ENCODE measurements at places on chromosomes 7 and 10. TPM values are rescaled to one million over a fixed set of nuclear protein-coding genes. Genes with fewer than 3 reads are reported as not detected.
A peak's percentile ranks its signal among the peaks of the same experiment; 100 is the strongest.

Gene TMEM196
- total RNA-seq, result not detected

Gene GRB10
- 32.1 TPM for total RNA-seq

Gene PTPN12
- 78.3 TPM for total RNA-seq

Gene TMEM229A
- total RNA-seq, result 10.6 TPM

Gene RBM28
- 23.7 TPM for total RNA-seq

Gene MYH16
- total RNA-seq, result not detected

Gene PALD1
- 15.7 TPM for total RNA-seq

Gene TRPV5
- total RNA-seq, result 0.83 TPM

Gene PON1
- total RNA-seq, result not detected

Gene SLC29A3
- 2.8 TPM for total RNA-seq

Gene MYO1G
- total RNA-seq, result 4.0 TPM

Gene KLF14
- not detected for total RNA-seq

DNA sequence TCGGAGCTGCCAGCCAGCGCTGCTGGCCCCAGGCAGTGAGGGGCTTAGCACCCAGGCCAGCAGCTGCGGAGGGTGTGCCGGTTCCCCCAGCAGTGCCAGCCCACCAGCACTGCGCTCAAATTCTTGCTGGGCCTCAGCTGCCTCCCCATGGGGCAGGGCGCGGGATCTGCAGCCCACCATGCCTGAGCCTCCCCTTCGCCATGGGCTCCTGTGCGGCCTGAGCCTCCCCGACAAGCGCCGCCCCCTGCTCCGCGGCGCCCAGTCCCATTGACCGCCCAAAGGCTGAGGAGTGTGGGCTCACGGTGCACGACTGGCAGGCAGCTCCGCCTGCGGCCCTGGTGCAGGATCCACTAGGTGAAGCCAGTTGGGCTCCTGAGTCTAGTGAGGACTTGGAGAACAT lies 525.0 kb downstream of the PTPRN2 start:
- no peak for DNase-seq

- no peak for DNase-seq
These were observed 18.4 kb downstream of the TRIM24 start for GRCh38 chr7:138478499-138478908.

DNA sequence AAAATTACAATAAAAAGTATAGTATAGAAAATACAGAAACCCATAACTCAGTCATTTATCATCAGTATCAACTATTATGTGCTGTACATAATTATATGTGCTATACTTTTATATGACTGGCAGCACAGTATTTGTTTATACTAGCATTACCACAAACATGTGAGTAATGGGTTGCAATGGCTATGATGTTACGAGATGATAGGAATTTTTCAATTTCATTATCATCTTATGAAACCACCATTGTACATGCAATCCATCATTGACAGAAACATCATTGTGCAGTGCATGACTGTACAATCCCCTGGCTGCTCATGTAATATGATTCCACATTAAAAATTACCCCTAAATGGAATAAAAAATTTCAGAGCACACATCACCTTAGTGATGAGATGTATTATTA lies 55.7 kb upstream of the TMEM229A start:
- DNase-seq, result no peak

- DNase-seq, result no peak
These were observed 7.0 kb upstream of the ACHE start for GRCh38 chr7:100902638-100903037.

DNA sequence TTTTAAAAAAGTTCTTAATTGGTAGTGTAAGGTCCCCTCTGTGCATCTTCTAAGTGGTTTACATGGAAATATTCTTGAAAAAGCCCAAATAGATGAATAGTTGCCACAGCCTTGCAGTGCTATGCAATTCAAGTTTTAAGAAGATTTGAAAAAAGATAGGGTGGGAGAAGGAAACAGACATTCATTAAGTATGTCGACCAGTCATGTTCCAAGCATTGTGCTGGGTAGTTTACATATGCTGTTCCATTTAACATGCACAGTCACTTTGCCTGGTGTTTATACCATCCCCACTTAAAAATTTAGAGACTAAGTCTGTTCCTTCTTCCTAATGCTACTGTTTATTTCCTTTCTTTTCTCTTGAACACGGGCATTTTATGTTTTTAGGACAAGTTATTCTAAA lies 28.1 kb upstream of the NAMPT start:
- DNase-seq, result no peak

DNA sequence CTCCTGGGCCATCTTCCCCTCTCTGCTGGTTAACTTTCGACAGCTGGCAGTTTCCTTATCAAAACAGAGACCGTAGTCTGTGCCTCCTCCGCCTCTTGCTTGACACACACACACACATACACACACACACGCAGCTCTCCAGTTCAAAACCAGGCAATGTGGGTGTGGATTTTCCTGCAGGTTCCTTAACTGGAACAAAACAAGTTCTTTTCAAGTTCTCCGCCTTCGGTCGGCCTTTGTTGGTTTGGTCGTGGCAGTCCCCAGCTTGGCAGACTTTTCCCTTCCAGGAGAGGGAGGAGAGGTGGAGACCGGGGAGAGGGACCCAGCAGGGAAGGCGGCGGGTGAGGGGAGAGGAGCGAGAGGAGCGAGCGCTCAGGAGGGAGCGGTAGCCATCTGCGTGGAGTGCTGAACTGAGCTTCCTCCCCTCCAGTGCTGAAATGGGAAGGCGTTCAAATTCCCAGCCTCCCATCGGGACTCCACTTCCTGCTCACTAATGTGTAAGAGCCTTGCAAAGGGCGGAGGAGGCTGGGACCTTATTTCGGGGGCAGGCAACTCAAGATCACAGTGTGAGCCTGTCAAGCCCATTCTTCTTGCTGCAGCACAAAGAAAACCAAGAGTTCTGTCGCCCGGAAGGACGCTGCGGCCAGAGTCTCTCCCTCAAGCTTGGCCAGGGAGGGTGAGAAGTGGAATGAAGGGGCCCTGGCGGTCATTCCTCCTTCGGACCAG lies 120.6 kb downstream of the PRPF18 start:
- DNase-seq, result no peak

- DNase-seq, result no peak
These were observed 10.6 kb downstream of the ZCCHC24 start for GRCh38 chr10:79434821-79435251.

- DNase-seq, result no peak
These were observed 621.6 kb downstream of the SORCS3 start for GRCh38 chr10:105262666-105263065.

DNA sequence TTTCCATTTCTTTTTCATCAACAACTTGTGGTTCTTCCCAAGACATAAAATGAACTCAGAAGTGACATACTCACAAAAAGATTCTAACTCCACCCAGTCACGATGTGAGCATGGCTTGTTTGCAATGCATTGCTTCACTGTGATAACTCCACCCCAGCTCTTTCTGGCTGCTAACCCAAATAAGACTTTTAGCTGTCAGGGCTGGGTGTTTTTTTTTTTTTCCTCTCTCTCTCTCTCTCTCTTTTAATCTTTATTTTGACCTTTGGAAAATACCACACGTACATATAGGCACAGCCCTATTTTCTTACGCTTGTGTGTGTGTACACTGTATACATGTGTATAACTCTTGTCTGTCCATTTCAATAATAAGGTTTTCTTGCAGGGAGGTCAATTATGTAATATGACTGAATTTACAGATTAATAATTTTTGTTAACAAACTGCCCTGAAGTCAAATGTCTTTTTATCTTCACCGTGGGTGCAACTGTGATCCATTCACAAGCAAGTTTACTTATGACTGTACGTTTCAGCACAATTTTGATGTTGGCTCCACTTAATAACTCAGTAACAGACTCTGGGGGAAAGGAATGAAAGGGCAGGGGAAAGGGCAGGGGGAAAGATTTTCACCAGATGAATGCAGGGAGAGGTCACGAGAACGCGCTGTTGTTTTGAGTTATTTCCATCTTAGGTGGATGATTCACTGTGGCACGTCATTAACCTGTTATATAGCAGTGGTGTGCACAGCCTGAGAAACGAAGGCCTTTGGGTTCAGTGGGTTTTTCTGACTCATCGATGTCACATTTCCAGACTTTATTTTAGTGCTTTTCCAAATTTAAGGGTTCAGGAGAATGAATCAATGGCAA lies 49.1 kb downstream of the APBB1IP start:
- peak; percentile 41 for DNase-seq

DNA sequence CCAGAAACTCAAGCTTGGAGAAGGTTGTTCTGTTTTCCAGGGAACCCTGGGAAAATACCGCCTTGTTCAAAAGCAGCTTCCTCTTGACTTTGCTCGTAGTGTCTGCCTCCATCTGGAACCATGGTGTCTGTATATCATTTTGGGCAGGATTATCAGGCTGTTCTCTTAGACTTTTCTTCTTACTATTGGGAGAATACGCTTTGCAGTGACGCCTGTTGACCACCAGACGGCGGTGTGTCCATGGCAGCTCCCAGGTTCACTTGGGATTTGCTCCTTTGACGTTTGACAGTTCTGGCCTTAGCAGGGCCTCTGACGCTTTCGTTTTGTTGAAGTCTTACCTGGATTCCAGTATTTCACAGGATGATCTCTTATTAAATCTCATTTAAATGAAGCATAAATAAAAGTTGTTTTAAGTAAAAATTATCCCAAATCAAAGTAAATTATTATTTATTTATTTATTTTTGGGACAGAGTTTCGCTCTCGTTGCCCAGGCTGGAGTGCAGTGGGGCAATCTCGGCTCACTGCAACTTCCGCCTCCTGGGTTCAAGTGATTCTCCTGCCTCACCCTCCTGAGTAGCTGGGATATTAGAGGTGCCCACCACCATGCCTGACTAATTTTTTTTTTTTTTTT lies 41.8 kb upstream of the GJD4 start:
- DNase-seq, result peak; percentile 64

DNA sequence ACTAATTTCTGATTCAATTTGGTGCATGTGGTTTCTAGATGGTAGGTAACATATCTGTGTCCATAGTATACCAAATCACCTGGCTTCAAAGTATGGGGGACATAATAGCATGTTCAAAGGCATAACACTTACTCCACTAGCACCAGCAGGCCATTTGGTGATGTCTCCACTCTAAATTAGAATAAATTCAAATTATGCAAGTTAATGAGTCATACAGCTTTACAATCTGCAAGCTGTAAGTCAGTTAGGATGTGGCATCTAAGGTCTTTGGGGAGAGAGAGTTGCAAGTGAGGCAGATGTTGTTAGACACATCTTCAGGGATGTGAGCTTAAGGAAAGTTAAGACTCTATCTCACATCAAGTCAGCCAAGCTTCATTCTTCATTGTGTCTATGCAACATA lies 506.4 kb upstream of the GRM3 start:
- no peak for DNase-seq

- no peak for DNase-seq
These were observed 115.3 kb upstream of the FAM171A1 start for GRCh38 chr10:15486404-15486803.

DNA sequence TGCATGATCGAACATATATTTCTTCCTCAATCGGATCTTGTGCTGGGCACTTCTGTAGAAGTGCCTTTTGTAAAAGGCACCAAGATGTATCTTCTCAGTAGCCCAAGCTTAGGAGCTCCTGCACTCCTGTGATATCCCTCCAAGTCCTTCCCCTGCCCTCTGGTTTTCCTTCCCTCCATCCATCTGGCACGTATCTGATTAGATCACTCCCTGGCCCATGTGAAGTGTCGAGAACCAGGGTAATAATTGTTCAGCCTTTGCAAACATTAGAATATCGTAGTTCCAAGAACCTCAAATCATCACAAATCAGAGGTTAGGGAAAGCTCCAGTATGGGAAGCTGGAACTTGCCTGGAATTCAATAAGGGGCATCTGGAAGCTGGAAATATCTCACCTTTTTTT lies 221.1 kb upstream of the AUTS2 start:
- no peak for DNase-seq

DNA sequence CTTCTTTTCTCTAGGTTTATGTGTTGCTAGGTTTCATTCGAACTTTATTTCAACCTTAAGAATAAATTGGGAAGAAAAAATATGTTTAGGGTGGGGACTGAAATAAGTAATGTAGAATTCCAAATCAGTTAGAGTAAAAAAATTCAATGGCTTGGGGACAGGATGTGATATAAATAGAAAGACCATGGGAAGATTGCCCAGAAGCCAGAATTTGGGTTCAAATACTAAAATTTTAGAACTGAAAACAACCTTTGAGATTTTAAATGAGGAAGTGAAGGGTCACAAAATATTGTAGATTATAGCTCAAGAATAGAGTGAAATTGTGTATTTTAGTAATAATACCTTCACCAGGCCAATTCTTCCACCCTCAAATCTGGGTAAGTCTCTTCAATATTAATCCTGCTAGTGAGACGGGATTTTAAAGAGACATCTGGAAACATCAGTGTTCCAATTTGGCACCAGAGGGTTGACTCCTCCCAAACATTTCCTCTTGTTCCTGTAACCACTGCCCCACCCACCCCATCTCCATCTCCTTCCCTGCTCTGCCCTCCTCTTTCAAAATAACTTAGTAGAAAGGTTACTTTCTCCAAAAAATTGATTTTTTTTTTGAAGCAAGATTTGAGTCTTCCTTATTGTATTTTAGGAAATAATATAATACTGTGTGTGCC lies 51.3 kb upstream of the FAM3C start:
- no peak for DNase-seq

GRCh38 chr10:111360260-111360925 lies 283.6 kb downstream of the ADRA2A start:
- DNase-seq, result peak; percentile 52

- no peak for DNase-seq
These were observed 162.1 kb downstream of the JAZF1 start for GRCh38 chr7:28018446-28018845.

- DNase-seq, result no peak
These were observed 27.7 kb downstream of the PHYH start for GRCh38 chr10:13272164-13272571.

- DNase-seq, result no peak
These were observed 42.3 kb upstream of the STEAP1B start for GRCh38 chr7:22542254-22542653.

DNA sequence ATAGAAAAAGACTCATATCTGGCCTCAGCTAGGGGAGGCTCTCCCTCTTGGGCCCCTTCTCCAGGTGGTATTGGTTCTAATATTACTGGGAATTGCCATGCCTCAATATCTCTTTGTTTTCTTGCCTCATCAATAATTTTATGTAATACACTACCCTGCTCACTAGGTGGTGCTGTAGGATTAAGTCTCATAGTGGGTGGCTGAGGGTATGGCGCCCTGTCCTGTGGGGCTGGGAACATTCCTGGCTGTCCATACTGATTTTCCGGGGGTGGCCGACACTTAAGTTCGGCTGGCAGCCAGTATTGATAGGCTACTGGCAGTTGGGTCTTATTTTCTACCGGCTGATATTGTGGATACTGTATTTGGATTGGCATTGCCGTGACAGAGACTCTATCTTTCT lies 9.0 kb upstream of the TAS2R3 start:
- DNase-seq, result no peak

GRCh38 chr7:46853451-46853850 lies 728.5 kb downstream of the TNS3 start:
- DNase-seq, result no peak

GRCh38 chr10:1659221-1659791 lies 78.0 kb downstream of the ADARB2 start:
- peak; percentile 8 for DNase-seq

GRCh38 chr7:96723622-96724021 lies 14.0 kb upstream of the SEM1 start:
- no peak for DNase-seq

- no peak for DNase-seq
These were observed 765 bp downstream of the SLC25A40 start for GRCh38 chr7:87875151-87876039.

- no peak for DNase-seq
These were observed 38.1 kb upstream of the GRM8 start for GRCh38 chr7:127290801-127291361.
